Panc1 (cell line): ENCODE measurements at places on chromosomes 2 and 18. TPM values are rescaled to one million over a fixed set of nuclear protein-coding genes. Genes with fewer than 3 reads are reported as not detected.

The NAT8 gene
- not detected for total RNA-seq

The HOXD13 gene
- total RNA-seq = not detected

The FOXI3 gene
- not detected for total RNA-seq

- DNase-seq = no peak
Measured at GRCh38 chr18:77651441-77651840, 401.8 kb downstream of the GALR1 start.

GRCh38 chr2:48545244-48545643 is 15.3 kb downstream of the STON1 start:
- DNase-seq = no peak

- DNase-seq = no peak
Measured at GRCh38 chr18:74616494-74616893, 18.8 kb downstream of the ZNF407 start.

DNA sequence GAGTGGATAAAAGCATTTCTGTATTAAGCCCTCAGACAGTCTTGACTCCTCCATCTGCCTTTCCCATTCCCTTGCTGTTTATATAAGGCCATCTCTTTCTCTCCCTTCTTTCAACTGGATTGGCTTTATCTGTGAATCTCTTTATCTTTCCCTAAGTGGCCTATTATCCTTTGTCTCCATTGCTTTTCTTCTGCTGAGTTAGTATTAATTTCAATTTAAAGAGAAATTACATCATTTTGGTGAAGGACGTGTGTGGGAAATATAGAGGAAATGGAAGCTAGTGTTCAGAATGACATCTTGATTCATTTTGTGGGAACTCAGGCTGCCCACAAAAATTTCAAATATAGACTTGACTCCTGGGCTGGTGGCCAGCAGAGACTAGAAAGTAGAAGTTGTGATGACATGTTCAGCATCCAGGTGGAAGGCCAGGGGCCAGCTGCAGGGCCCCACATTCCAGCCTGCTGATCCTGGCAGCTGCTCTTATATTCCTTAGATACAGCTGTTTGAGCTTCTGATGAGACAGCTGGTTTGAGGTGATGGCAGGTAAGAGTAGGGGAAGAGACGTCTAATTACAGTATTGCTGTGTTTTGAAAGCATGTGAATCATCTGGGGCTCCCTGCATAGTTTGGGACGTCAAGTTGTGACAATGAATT is 52.3 kb downstream of the DIS3L2 start:
- DNase-seq = no peak
